ENCODE measurements at places on chromosomes 4 and X. TPM values are rescaled to one million over a fixed set of nuclear protein-coding genes. Genes with fewer than 3 reads are reported as not detected.

- H3K36me3 ChIP-seq: peaks cover 14% of the 10 kb centered on the region
- no peaks in the 10 kb centered on the region for H3K27me3 ChIP-seq
- no peak for DNase-seq
- peaks cover 2% of the 10 kb centered on the region for H3K4me1 ChIP-seq
- H3K27ac ChIP-seq: no peak overlapping the region
- no peak overlapping the region for H3K4me3 ChIP-seq
Measured at GRCh38 chr4:81429031-81429430, 42.7 kb downstream of the RASGEF1B start.

GRCh38 chr4:128649575-128650205 is 159.8 kb upstream of the JADE1 start:
- H3K27me3 ChIP-seq: no peaks in the 10 kb centered on the region
- no peaks in the 10 kb centered on the region for H3K36me3 ChIP-seq
- H3K4me3 ChIP-seq: no peak overlapping the region
- no peak for DNase-seq

DNA sequence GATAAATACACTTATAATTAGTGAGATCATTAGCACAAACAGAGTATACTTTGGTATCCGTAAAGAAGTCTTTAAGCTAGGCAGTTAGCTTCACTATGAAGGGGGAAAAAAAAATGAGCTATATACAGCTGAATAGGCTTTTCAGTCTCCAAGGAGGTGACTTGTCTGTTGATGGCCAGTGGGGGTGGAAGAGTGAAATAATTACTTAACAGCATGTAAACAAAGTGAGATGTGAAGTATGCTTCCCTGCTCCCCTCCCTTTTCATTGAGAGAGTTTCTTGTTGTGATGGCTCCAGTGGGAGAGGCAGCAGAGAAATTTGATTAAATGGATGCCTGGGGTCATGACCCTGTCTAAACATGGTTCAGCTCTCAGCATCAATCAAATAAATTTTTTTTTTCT is 180.9 kb downstream of the DACH2 start:
- no peaks in the 10 kb centered on the region for H3K27me3 ChIP-seq
- no peak for DNase-seq
- peaks cover 5% of the 10 kb centered on the region for H3K4me1 ChIP-seq

DNA sequence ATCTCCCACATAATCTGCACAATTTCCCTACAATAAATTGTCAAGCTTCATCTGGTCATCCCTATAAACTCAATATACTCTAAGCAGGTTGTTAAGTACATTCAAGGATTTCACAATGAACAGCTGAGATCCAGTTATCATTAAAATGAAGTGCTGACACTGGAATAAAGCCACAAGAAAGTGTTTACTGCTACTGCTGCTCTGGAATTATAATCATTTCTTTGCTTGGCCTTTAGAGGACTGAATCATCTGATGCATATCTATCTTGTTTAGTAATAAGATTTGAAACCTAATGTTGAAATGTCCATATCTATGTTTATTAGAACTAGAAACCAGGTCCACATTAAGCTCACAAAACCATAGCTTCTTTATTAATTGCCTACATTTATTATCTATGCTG is 338.6 kb upstream of the ZFP42 start:
- no peak overlapping the region for H3K4me3 ChIP-seq
- H3K4me1 ChIP-seq: no peaks in the 10 kb centered on the region
- H3K27ac ChIP-seq: no peak overlapping the region
- H3K36me3 ChIP-seq: peaks cover 3% of the 10 kb centered on the region
- no peak for DNase-seq
- no peaks in the 10 kb centered on the region for H3K27me3 ChIP-seq

GRCh38 chrX:132292793-132293192 is 73.5 kb upstream of the RAP2C start:
- H3K36me3 ChIP-seq: peaks cover 13% of the 10 kb centered on the region
- DNase-seq: no peak
- H3K4me3 ChIP-seq: no peak overlapping the region
- H3K4me1 ChIP-seq: no peaks in the 10 kb centered on the region
- H3K27me3 ChIP-seq: no peaks in the 10 kb centered on the region

GRCh38 chrX:23292354-23292987 is 42.2 kb upstream of the PTCHD1 start:
- H3K4me1 ChIP-seq: peaks cover 20% of the 10 kb centered on the region
- no peak overlapping the region for H3K4me3 ChIP-seq
- no peak overlapping the region for H3K27ac ChIP-seq

GRCh38 chrX:100830143-100830542 is 10.0 kb downstream of the CSTF2 start:
- no peak overlapping the region for H3K27ac ChIP-seq
- no peak overlapping the region for H3K4me3 ChIP-seq
- DNase-seq: no peak
- H3K36me3 ChIP-seq: peaks cover 36% of the 10 kb centered on the region
- H3K4me1 ChIP-seq: no peaks in the 10 kb centered on the region

DNA sequence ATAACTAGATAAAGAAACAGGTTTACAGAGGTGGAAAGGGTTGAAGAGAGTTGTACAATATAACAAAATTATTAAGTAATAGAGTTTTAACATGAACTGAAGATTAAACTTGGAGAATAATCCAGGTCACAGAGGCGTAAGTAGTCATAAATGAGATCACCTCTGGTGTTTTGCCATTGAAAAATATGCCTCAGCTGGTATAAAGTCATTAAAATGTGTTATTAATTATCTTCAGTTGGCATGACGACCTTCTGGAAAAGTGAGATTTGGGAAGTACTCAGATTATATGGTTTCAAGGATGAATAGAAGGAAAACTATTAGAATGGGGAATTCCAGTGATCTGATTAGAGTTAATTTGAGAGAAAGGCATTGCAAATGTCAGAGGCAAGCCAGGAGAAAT is 237.5 kb upstream of the ANXA10 start:
- H3K4me3 ChIP-seq: no peak overlapping the region
- no peaks in the 10 kb centered on the region for H3K27me3 ChIP-seq
- H3K4me1 ChIP-seq: no peaks in the 10 kb centered on the region
- H3K36me3 ChIP-seq: no peaks in the 10 kb centered on the region

DNA sequence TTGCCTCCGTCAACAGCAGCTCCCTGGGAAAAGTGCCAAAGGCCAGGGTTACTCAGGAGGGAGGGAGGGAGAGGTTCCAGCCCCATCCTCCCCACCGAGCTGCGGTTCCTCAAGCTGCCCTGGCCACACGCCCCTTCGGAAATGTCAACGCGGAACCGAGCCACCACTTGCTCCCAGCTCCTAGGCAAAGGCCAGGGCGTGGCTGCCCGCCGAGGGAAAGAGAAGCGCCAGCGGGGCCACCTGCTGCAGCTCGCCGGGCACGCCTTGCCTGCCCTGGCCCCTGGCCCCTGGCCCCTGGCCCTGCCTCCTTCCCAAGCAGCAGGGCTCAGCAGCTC is 15.3 kb downstream of the SLC6A8 start:
- no peaks in the 10 kb centered on the region for H3K4me1 ChIP-seq
- H3K36me3 ChIP-seq: peaks cover 4% of the 10 kb centered on the region
- H3K27ac ChIP-seq: no peak overlapping the region

- no peak overlapping the region for H3K27ac ChIP-seq
- H3K36me3 ChIP-seq: no peaks in the 10 kb centered on the region
- peaks cover 7% of the 10 kb centered on the region for H3K27me3 ChIP-seq
- H3K4me1 ChIP-seq: peaks cover 25% of the 10 kb centered on the region
- H3K4me3 ChIP-seq: no peak overlapping the region
- no peak for DNase-seq
Measured at GRCh38 chr4:186264660-186265059, 1.3 kb upstream of the F11 start.

DNA sequence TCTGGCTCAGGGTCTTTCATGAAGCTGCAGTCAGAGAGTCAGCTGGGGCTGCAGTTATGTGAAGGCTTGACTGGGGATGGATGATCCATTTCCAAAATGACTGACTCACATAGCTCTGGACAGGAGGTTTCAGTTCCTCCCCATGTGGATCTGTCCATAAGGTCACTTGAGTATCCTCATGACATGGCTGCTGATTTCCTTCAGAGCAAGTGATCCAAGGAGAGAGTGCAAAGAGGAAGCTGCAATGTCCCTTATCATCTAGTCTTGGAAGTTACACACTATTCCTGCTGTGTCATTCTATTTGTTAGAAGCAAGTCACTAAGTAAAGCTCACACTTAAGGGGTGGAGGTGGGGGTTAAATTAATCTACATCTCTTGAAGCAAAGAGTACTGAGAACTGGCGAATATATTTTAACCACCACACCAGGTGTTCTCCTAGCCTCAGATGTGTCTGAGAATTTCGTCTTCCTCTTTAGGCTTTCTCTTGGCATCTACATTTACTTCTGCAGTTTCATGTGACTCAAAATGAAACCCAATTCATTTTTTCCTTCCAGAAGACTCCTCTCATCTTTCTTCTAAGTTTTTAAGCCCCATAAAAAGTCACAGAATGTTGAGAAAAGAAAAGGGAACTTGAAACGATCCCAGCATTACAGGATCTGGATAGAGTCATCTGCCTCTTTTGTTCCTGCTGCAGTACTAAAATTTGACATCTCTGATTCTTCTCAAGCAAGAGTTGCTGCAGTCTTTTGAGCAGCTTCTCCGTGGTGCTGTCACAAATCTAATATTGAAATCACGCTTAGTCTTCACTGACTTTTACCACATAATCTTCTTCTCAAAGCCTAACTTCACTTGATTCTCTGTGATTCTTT is 3.8 kb upstream of the GRPR start:
- H3K4me3 ChIP-seq: no peak overlapping the region
- peaks cover 26% of the 10 kb centered on the region for H3K4me1 ChIP-seq
- H3K36me3 ChIP-seq: peaks cover 4% of the 10 kb centered on the region
- H3K27me3 ChIP-seq: no peaks in the 10 kb centered on the region
- no peak for DNase-seq

DNA sequence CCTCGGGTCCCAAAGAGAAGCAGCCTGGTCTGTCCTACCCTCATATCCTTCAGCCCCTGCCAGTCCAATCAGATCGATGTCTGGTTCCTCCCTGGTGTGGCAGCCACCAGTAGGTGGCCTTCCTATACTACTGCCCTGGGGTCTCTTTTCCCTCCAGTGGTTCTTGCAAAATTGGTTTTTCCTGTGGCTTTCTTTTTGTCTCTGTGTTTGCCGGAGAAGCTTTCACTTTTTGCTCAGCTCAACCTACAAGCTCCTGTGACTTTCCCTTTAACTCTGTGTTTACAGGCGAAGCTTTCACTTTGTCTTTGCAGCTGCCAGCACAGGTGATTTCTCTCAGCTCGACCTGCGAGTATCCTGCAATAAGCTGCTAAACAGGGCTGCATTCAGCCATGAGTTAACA is 46.8 kb downstream of the UGT2A3 start:
- peaks cover 55% of the 10 kb centered on the region for H3K4me1 ChIP-seq
- H3K4me3 ChIP-seq: peak overlapping the region; percentile 24
- DNase-seq: no peak
- no peaks in the 10 kb centered on the region for H3K27me3 ChIP-seq

GRCh38 chrX:70554081-70554480 is 109.4 kb downstream of the DLG3 start:
- peaks cover 8% of the 10 kb centered on the region for H3K4me1 ChIP-seq
- no peak overlapping the region for H3K4me3 ChIP-seq
- H3K36me3 ChIP-seq: no peaks in the 10 kb centered on the region
- H3K27ac ChIP-seq: no peak overlapping the region

DNA sequence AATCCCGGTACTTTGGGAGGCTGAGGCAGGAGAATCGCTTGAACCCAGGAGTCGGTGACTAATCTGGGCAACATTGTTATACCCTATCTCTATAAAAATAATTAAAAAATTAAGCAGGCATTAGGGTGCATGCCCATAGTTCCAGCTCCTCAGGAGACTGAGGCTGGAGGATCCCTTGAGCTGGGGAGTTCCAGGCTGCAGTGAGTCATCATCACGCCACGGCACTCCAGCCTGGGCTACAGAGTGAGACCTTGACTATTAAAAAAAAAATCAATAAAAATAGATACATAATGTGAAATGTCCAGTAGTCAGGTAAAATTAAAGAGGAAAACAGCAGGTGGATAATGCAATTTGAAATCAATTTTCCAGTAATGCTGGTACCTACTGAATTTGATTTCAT is 14.6 kb downstream of the ADGRL3 start:
- H3K36me3 ChIP-seq: no peaks in the 10 kb centered on the region

DNA sequence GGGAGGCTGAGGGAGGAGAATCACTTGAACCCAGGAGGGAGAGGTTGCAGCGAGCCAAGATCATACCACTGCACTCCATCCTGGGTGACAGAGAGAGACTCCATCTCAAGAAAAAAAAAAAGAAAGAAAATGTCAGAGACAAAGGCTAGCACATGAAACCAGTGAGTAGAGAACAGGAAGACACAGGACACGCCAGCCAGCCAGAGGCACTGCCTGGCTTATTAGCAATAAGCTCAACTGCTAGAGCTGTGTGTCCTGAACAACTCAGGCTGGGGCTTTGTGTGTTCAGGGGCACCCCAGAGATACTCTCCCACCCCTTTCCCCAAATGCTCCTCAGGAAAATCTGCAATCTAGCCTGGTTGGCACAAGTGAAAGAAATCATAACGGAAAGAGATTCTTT is 60.0 kb downstream of the RHOH start:
- no peaks in the 10 kb centered on the region for H3K27me3 ChIP-seq
- H3K27ac ChIP-seq: no peak overlapping the region
- no peak for DNase-seq
- no peaks in the 10 kb centered on the region for H3K36me3 ChIP-seq

- H3K4me1 ChIP-seq: peaks cover 20% of the 10 kb centered on the region
- H3K27ac ChIP-seq: peak overlapping the region; percentile 100
- peak; percentile 43 for DNase-seq
- no peaks in the 10 kb centered on the region for H3K27me3 ChIP-seq
- H3K36me3 ChIP-seq: no peaks in the 10 kb centered on the region
Measured at GRCh38 chrX:53223955-53224859, 800 bp downstream of the KDM5C start.

DNA sequence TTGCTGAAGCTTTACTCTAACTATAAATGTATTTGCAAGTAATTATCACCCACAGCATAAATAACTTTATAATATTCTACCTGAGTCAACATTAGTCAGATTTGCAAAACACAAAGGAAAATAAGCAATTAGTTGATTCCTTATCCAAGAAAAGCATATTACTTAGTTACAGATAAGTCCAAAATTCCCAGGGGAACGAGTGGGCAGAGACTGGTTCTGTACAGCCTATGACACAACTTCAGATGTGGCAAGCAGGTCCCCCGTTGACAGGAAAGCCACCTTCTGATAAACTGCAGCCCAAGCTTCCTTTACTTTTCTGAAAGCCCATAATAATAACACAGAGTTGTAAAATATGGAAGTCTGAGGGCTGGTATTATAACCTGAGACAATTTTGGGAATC is 62.4 kb upstream of the NDP start:
- H3K4me1 ChIP-seq: no peaks in the 10 kb centered on the region
- no peak for DNase-seq
- no peaks in the 10 kb centered on the region for H3K36me3 ChIP-seq
- H3K27me3 ChIP-seq: no peaks in the 10 kb centered on the region
- H3K27ac ChIP-seq: no peak overlapping the region

The HERC6 gene
- total RNA-seq: 21.1 TPM

The ENPEP gene
- 11.9 TPM for total RNA-seq

The GAGE2A gene
- total RNA-seq: not detected

The UBA1 gene
- 350 TPM for total RNA-seq

The MAGEB3 gene
- 0.31 TPM for total RNA-seq

The PRIMPOL gene
- total RNA-seq: 20.9 TPM

The MAGEB17 gene
- not detected for total RNA-seq

The ZFYVE28 gene
- 0.51 TPM for total RNA-seq

The RS1 gene
- not detected for total RNA-seq

The LDOC1 gene
- 52.2 TPM for total RNA-seq

The RIPPLY1 gene
- not detected for total RNA-seq

The SPANXN3 gene
- not detected for total RNA-seq

The TLR10 gene
- not detected for total RNA-seq

The PJA1 gene
- 37.2 TPM for total RNA-seq
